ENCODE measurements at places on chromosomes 2 and 18.
A peak's percentile ranks its signal among the peaks of the same experiment; 100 is the strongest.

DNA sequence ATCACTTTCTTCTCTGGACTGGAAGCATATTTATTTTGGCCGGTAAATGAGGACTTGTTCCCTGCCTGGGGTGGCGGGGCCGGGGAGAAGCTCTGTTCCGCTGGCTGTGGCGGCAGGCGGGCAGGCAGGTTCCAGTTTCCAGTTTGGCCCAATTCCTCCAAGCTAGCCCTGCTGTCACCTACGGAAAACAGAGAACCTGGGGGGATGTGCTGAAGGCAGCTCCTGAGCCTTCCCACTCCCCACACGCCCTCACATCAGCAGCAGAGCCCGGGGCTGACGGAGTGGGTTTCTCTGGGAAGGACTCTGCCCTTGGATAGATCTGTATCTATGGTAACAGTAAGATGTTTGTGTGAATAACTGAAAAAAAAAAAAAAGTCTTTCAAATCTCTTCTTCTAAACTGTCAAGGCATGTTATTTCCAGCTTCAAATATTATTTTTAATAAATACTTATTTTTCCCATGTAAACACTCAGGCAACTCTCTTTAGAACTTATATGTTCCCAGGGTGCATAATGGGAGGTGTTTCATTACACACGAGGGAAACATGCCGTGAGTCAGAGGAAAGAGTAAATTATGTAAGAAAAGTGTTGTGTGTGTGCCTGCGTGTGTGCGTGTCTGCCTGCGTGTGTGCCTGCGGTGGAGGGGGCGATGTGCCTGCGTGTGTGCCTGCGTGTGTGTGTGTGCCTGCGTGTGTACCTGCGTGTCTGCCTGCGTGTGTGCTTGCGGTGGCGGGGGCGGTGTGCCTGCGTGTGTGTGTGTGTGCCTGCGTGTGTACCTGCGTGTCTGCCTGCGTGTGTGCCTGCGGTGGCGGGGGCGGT is 116.1 kb upstream of the ZNF516 start:
- DNase-seq = no peak

- DNase-seq = no peak
Measured at GRCh38 chr18:8586941-8587340, 22.3 kb upstream of the RAB12 start.

- DNase-seq = no peak
Measured at GRCh38 chr2:44632931-44633689, 271.4 kb downstream of the CAMKMT start.

DNA sequence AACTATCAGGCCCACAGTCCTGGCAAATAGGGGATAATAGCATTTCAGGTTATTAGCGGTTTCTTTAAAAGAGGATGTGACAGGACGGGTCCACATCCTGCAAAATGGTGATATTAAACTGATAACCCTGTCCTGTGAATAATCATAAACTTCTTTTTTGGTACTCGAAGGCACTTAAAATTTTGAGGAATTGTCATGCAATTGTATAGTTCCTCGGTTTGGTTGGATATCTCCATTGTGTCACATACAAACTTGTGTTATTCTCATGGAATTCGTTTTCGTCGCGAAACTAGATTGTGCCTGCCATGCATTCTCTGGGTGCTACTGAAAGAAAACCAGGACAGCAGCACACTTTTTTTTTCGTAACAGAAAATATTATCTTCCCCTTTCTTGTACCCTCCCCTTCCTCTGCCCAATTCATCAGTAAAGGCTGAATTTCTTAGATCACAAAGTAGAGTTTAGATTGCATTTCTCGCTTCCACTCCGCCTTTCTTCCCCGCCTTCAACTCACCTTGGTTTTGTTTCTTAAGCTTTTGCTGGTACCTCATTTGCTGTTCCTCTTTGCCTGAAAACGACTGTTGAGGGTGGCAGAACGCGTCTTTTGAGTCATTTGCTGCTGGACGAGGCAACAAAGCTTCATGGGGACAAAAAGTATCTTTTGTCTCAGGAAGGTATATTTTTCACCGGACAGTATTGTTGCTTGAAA is 1.3 kb downstream of the CERS6 start:
- DNase-seq = no peak

DNA sequence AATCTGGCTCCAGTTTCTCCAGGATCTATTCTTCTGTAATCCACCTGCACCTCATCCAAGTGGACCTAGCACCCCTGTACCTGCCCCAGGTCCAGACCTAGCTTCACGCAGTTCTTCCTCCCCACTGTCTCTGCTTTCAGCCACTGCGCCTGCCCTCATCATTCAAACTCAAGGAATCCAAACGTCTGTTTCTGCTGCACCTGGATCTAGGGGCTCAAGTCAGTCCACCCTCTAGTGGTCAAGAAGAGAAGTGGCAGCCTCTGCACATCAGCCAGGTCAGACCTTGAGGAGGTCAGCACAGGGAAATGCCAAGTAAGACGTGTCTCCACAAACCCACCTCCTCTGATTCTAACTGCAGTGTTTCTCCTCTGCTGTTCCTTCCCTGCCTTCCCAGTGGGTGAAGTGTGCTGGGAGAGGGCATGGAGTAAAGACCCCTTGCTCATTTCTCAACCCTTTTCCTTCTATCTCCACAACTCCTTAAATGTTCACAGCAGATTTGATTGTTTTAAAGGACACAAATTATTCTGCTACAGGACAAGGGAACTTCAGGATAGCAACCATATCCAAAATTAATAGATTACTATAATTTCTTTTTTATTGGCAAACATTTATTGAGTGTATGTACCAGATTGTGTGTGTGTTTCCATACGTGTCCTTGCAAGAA is 8.6 kb upstream of the RNF152 start:
- DNase-seq = peak; percentile 41

DNA sequence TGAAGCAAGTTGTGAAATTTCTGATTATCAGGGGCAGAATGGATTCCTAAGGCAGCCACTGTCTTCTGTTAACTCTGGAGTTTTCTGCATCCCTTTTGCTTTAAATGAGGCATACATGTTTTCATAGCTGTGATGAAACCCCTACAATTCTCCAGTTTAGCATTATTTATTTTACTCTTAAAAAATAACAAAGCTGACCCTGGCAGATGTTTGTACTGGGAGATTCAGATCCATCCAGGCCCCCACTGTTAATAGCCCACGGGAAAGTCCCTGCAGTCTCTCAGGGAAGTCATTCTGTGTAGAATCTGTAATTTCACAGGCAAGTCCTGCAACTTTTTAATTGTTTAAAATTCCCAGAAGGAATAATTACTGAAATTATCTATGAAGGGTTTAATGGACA is 353 bp upstream of the SULT1C4 start:
- DNase-seq = no peak

DNA sequence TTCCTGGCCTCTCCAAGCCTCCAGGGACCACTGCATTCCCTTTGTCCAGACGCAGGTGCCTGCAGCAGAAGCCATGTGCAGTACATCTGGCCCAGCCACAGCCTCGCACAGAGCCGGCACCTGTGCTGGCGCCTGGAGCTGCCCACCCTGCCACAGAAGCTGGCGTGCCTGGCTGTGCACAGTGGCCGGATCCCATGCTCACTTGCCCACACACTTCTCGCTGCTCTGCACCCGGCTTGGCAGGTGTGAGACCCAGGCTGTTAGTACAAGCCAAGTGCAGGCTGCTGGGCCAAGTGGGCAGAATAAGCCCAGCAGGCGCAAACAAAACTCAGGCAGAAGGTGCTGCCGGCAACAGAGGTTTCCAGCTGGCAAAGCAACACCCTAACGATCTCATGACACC is 124.5 kb upstream of the CCDC150 start:
- DNase-seq = no peak

Measured in CD4-positive, alpha-beta T cell (primary cell).